ENCODE measurements at places on chromosomes 12 and 14.

DNA sequence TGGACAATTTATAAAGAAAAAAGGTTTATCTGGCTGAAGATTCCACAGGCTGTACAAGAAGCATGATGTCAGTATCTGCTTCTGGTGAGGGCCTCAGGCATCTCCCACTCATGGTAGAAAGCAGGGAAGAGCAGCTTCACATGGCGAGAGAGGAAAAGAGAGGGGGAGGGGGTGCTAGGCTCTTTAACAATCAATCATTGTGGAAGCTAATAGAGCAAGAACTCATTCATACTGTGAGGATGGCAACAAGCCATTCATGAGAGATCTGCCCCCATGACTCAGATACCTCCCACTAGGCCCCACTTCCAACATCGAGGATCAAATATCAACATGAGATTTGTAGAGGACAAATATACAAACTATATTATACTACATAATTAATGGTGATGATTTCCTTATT, 361.9 kb upstream of the FAR2 start:
- DNase-seq, result no peak

- peak; percentile 62 for DNase-seq
Measured at GRCh38 chr12:66860752-66861750, 182.2 kb upstream of the GRIP1 start.

- DNase-seq, result no peak
Measured at GRCh38 chr12:59736786-59737185, 141.0 kb downstream of the SLC16A7 start.

GRCh38 chr14:24329073-24329663, 5.7 kb downstream of the ADCY4 start:
- no peak for DNase-seq

GRCh38 chr14:97113339-97113738, 316.2 kb downstream of the VRK1 start:
- no peak for DNase-seq

- DNase-seq, result no peak
Measured at GRCh38 chr14:95500772-95501401, 15.6 kb downstream of the SYNE3 start.

DNA sequence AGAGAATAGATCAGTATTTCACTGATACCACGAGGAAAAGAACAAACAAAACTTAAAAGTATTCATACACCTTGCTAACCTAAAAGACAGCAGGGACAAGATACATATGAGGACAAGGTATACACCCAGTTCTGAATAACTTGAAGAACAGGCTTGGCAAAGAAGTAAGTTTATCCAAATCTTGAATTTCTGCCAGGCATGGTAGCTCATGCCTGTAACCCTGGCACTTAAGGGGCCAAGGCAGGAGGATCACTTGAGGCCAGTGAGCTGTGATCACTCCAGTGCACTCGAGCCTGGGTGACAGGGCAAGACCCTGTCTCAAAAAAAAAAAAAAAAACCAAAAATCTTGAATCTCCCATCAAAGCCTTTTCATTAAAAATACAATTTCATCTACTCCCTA, 25.0 kb downstream of the EIF2S1 start:
- DNase-seq, result no peak

DNA sequence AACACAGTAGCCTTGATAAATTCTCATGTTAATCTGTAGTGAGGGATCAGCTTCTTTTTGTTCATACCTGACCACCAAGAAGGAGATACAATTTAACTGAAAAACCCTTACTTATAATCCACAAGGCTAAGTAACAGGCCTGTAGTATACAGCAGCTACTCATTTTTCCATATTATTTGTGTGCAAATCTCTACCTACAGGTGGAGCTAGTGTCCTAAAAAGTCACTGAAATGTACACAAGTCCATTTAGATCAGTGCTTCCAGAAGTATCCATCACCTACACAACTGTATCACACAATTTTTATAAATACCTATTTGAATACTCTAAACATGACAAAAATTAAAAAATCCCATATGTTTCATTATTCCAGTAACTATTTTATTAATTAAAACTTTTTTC, 173.2 kb downstream of the SLC35F4 start:
- DNase-seq, result no peak

DNA sequence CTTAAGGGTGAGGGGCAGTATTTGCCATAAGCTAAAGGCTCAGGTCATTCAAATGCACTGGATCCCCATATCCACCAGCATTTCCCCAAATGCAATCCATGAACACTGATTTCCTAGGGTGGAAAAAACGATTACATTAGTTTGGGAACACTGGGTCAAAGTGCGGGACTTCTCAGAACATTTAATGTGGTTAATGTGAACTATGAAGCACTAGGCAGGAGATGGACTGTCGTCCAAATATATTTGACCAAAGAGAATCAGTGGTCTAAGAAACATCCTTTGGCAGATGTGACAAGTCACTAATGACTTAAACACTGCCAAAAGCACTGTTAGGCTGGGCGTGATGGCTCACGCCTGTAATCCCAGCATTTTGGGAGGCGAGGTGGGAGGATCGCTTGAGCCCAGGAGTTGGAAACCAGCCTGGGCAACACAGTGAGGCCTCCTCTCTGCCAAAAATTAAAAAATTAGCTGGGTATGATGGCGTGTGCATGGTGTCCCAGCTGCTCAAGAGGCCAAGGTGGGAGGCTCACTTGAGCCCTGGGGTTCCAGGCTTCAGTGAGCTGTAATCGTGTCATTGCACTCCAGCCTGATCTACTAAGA, 205.4 kb downstream of the CALM1 start:
- DNase-seq, result no peak

DNA sequence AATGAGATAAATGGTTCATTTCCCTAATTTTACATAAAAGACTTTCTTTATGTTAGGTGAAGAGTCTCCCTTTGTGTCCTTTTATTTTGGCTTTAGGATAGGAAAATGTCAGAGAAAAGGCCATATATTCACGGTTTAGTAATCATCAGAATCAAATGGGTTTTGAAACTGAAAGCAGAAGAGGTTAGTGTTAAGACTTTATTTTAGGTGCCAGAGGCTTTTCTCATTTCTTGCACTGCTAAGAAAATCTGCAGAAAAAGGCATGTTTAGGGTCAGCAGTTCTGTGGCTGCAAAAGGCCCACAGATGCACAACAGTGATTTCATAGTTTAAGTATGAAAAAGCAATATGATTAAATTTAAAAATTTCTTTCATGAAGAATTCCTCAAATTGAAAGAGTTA, 80.4 kb upstream of the SINHCAF start:
- DNase-seq, result no peak

DNA sequence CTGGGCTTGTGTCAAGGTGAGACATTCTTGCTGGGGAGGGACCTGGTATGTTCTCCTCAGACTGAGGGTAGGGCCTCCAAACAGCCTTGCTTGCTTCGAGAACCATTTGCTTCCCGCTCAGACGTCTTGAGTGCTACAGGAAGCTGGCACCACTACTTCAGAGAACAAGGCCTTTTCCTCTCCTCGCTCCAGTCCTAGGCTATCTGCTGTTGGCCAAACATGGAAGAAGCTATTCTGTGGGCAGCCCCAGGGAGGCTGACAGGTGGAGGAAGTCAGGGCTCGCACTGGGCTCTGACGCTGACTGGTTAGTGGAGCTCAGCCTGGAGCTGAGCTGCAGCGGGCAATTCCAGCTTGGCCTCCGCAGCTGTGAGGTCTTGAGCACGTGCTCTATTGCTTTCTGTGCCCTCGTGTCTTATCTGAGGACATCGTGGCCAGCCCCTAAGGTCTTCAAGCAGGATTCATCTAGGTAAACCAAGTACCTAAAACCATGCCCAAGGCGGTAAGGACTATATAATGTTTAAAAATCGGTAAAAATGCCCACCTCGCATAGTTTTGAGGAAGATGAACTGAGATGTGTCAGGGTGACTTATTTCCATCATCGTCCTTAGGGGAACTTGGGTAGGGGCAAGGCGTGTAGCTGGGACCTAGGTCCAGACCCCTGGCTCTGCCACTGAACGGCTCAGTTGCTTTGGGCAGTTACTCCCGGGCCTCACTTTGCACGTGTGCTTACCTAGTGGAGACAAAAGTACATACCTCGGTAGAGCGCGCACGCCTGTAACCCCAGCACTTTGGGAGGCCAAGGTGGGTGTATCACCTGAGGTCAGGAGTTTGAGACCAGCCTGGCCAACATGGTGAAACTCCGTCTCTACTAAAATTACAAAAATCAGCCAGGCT, 4.3 kb downstream of the GAPDH start:
- DNase-seq, result no peak

DNA sequence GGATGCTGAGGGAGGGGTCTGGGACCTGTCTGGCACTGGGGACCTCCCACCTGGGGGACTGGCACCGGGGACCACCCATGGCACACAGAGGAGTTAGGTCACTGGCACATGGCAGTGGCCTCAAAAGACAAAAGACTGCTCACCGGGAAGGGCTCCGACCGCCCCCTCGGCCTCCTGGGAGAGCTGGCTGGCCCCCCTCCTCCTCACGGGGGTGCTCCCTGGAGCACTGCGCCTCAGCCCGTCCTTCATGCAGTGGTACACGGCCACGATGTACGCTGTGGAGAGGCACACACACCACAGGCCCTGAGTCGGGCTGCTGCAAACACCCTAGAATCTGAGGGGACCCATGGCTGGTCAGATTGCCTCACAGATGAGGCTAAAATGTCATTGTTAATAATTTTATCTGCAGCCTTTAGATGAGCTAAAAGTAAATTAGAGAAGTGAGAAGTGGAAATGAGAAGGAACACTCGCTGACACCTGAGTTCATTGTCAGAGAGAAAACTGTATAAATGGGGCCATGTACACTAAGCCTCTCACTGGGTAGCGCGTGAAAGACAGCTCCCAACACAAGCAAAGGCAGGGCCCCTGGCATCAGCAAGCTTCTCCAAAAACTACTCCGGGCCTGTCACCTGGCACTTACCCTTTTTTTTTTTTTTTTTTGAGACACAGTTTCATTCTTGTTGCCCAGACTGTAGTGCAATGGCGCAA, 14.1 kb downstream of the P2RX2 start:
- no peak for DNase-seq

DNA sequence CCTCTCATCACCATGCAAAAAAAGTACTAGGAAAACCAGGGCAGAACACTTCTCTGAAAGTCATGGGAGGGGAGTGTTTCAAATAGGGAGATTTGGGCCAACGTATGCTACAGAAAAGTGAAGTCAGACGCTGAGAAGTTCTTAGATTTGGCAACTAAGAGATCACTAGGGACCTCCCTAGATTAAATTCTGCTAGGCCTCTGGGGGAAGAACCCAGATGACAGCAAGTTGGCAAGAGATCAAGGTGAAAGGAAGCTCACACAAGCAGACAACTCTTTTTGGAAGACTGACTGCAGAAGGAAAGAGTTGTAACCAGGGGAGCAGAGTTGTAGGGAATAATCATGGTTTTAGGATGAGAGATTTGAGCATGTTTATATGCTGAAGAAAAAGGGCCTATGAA, 20.7 kb downstream of the IQSEC3 start:
- DNase-seq, result no peak

DNA sequence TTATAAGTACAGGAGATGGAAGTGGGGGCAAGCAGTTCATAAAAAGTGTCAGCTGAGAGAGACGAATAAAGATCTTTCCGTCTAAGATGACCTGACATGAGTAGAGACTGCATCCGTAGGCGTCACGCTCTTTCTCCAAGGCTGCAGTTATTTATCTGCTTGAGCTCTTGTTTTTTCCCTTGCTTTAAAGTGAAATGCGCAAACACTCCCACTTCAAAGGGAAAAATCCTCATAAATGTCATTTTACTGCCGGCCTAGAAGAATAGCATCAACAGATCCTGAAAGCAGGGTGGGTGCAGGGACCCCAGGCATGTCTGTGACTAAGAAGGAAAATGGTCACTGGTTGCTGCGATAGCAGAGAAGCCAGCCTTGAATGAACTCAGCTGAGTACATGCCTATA, 647.4 kb downstream of the MED13L start:
- no peak for DNase-seq

DNA sequence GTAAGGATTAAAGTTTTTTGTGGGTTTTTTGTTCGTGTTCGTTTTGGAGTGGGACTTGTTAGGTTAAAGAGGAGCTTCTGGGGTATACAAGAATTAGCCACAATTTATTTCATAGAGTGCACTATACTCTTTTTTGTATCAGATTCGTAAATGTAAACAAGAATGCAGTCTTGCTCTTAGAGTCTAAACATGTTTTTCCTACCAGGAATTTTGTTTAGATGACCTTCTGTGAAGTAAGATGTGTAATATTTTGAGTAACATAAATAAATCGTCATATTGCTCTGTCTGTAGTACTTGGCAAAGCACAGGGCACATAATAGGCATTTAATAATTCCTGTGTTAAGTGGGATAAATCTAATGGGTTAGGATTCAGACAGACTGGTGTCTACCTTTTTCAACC, 9.6 kb downstream of the CNOT2 start:
- no peak for DNase-seq

- DNase-seq, result no peak
Measured at GRCh38 chr14:71107921-71108320, 200.7 kb downstream of the PCNX1 start.

DNA sequence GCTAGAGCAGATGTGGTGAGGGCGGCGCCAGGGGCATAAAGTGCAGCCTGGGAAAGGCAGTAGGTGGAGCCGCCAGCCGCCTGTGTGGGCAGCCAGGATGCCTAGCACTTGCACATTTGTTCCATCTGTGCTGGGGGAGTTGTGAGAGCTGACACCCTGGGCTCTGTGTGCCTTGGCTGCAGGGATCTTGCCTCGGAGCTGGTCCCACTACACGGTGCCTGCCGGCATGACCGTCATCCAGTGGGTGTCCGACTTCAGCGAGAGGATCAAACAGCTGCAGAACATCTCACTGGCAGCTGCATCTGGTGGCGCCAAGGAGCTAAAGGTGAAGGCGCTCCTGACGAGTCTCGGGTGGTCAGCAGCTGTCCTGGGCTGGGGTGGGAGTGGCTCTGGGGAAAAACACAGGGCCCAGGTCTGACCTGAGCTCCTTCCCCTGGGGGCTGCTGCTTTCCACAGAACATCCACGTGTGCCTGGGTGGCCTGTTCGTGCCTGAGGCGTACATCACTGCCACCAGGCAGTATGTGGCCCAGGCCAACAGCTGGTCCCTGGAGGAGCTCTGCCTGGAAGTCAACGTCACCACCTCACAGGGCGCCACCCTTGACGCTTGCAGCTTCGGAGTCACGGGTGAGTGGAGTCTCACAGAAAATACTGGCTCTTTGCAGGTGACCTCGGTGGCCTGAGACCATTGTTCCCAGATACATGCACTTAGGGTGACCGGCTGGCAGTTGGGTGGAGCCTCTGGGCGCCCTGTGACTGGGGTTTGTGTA, 37.4 kb downstream of the HSP90AA1 start:
- DNase-seq, result no peak

GRCh38 chr14:34348592-34348991, 113.4 kb downstream of the SPTSSA start:
- no peak for DNase-seq

GRCh38 chr14:41900644-41901043, 294.0 kb downstream of the LRFN5 start:
- no peak for DNase-seq

DNA sequence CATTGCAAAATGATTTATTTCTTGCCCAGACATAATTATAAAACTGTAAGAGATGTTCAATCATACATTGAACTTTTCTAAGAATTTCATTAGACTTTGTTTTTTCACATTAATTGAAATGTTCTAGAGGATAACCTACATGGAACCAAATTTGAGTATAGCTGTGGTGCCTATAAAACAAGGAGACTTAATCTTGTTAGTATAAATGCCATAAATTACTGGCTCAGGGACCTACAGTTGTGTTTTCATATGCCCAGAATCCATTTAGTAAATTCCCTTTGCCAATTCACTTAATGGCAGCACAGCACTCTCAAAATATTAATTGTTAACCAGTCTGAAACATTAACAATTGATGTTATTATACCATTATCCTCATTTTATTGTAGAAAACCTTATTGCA, 488.5 kb downstream of the NELL2 start:
- no peak for DNase-seq

Data from effector memory CD8-positive, alpha-beta T cell (primary cell).